ENCODE measurements at places on chromosomes 2 and 18.

- no peak for DNase-seq
These were observed 131.5 kb upstream of the STON1 start for GRCh38 chr2:48398285-48399002.

- DNase-seq: no peak
These were observed 64.9 kb downstream of the NCKAP5 start for GRCh38 chr2:133503323-133503722.

DNA sequence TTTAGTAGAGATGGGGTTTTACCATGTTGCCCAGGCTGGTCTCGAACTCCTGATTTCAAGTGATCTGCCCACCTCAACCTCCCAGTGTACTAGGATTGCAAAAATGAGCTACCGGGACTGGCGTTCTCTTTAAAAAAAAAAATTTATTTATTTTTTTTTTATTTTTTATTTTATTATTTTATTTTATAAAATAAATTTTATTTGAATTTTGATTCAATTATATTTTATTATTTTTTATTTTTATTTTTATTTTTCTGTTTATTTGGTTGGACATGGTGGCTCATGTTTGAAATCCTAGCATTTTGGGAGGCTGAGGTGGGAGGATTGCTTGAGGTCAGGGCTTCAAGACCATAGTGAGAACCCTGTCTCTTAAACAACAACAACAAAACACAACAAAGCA, 32.5 kb downstream of the EEF1B2 start:
- DNase-seq: no peak

- no peak for DNase-seq
These were observed 29.9 kb downstream of the BIRC6 start for GRCh38 chr2:32386739-32387138.

GRCh38 chr2:233926806-233927205, 9.6 kb downstream of the TRPM8 start:
- DNase-seq: no peak

DNA sequence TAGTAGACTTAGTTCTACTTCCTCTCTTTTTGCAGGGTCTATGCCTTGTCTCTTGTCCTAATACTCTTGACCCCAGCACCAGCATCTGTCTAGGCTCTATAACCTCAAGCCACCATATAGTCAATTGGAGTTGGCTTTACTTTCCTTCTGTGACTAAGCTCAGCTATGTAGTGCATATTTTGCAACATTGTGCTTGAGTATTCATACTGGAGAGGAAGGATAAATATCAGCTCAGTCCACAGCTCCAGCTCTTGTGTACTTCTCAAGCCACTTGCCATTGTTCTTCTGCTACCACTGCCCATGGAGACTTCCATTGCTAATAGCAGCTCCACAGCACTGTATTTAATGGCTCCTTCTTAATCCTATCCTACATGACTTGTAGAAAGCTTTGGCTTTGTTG, 35.5 kb upstream of the CD28 start:
- no peak for DNase-seq

GRCh38 chr2:157839162-157839801, 36.8 kb downstream of the ACVR1 start:
- DNase-seq: no peak

DNA sequence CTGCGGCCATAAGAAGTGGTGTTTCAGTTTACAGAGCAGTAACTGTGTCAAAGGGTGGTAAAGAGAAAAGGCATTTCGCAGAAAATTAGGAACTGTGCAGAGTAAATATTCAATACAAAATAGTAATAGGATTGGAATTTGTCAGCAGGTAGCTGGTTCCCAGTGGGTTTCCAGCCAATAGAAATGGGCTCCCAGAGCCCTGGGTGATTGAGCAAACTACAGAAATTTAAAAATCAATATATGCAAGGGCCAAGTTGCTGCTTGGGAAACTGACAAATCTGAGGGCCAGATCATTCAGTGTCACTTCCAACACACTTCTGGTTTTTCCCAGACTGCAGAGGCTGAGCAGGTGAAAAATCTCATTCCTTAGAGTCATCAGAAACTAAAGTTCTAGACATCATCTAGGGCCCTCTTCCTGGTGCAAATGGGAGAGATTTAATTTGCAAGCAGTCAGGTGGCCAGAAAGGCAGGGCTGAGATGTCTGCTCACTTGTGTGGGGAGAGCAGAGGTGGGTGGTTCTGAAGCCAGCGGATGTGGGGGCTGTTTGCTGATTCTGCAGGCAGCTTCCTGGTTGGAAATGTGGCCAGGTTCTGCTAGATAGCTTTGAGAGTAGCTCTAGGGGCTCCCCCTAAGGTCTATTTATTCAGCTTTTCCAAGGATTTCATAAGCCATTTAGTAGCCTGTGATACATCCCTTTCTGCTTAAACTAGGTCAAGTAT, 182.4 kb downstream of the NCK2 start:
- DNase-seq: no peak

DNA sequence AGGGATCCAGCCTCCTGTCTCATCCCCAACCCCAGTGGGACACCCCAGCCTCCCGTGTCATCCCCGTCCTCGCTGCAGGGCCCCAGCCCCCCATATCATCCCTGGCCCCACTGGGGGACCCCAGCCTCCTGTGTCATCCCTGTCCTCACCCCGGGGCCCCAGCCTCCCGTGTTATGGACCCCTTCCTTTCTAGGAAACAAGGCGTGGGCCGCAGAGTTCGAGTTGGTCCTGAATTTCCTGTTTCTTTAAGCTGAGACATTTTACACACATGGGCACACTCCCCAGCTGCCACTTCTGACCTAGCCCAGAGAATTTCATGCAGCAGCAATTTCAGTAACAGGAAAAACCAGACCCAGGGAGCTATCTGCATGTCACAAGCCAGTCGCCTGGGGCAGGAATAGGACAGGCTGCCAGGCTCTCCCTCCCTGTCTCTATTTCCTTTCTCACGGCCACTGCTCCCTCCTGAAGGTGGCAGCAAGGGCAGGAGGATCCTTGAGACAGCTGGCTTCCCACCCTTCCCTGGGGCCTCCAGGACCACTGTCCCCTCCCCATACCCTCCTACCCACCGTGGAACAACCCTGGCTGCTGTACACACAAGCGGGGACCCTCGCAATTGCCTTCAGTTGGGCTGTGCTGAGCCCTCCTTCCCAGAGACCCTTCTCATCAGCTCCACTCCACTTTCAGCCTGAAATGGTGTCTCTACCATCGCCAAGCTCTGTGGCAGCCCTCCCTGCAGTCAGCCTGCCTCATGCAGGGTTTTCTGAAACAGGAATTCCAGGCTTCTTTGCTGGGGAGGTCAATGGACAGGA, 141.9 kb upstream of the ID2 start:
- DNase-seq: no peak

DNA sequence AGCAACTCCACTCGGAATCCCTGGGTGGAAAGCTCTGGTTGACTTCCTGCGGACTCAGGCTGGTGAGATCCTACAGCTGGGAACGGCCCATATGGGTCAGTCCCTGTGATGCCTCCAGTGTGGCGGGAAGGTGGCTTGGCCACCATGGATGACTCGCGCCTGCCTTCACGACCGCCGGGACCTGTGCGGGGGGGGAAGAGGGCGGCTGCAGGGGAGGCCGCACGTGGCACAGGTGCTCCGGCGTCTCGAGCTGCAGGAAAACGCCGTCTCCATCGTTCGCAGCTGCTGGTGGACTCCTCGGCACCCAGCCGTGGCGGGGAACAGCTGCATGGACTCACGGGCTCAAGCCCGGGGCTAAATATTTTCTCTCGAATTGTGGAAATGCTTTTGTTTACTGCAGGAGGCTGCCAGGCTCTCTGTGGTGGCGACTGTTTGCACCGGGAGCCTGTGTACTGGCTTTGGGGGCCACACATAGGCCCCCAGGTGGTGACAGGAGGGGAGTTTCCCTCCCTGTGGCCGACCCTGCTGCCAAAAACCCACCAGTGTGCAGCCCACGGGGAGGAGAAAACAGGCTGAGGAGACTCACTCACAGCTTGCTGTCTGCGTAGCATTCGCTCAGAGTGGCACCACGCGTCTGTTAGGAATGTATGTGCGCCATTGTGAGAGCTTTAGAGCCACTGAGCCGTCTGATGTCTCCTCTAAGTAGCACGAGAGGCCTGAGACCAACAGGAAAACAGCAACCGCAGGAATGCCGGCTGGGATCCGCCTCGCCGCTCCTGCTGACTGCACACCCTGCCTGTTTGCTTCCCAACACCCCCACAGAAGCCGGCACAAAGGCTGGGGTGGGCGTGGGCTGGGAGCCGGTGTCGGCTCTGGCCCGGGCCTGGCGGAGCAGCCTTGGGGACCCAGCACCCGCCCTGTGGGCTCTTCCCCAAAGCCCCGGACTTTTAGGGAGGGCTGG, 89.2 kb downstream of the NFATC1 start:
- DNase-seq: no peak

DNA sequence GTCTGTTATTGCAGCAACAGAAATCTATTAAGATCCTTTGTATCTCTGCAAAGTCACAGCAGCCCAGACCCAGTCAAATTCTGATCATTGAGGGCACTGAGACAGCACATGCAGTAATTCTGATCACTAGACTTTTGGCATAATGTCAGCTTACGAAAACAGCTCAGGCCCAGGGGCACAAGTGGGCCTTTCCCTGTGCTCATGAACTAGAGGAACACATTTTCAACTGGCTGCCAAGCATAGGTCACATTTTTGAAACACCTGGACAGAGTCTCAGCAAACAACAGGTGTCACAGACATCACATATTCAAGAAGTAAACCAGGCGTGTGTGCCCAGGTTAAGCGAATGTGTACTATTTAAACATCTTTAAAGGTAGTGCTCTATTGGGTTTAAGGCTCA, 13.7 kb downstream of the DOCK10 start:
- no peak for DNase-seq

DNA sequence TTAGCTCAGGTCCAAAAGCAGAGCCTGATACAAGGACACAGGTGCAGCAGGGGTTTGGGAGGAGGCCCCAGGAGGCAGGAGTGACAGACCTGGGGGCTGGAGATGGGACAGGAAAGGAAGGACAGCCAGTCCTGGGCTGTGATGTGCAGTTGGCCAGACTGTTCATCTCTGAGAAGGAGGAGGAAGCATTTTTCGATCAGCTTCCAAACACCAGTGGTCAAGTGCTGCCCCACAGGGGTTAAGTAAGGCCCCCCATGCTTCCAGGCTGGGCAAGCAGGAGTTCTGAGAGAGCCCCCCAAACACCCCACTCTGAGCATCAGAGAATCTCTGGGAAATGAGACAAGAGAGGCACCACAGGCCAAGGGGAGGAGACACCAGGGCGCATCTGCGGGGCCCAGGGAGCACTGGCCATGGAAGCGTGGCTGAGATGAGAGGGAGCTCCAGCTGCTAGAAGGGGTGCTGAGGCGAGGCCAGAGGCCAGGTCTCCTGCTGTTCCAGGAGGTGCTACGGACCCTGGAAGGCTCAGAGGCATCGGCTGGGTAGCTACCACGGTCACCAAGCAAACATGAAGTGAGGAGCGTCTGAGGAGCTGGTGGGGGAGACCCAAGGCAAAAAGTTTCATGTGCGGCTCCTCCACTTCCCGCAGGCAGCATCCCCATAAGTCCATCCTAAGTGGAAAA, 5.6 kb upstream of the HDAC4 start:
- DNase-seq: no peak

GRCh38 chr18:46343456-46343855, 239.3 kb downstream of the HAUS1 start:
- no peak for DNase-seq

DNA sequence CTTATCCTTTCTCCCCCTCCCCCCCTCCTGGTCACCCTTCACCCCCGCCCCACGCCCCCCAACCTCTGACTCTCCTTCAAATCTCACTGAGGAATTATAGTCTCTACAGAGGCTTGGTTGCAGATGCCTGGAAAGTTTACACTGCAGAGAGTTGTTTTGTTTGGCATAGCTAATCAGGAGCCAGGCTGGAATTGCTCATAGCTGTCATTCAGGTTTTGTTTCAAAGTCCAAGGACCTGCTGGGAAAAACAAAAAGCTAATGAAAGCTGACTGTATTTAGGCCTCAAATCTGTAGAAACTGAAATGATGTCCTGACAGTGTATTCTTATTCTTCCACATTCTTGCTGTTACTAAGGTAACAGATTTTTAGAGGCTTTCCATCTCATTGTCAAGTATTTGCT, 22.6 kb downstream of the GREB1L start:
- no peak for DNase-seq

- no peak for DNase-seq
These were observed 585.7 kb upstream of the GCFC2 start for GRCh38 chr2:76296438-76296837.

GRCh38 chr2:1509271-1510065, 96.2 kb downstream of the TPO start:
- no peak for DNase-seq

Data from glomerular endothelial cell (primary cell).